DMS79 treated with DMSO at 0.1 percent for 48 hours (cell line): ENCODE measurements at places on chromosomes 13 and 19.

- DNase-seq: no peak
These were observed 14.9 kb downstream of the UBL3 start for GRCh38 chr13:29835280-29836061.

GRCh38 chr13:24218977-24219376 lies 58.5 kb downstream of the SPATA13 start:
- DNase-seq: no peak

- DNase-seq: no peak
These were observed 530.2 kb upstream of the NBEA start for GRCh38 chr13:34411894-34412293.

DNA sequence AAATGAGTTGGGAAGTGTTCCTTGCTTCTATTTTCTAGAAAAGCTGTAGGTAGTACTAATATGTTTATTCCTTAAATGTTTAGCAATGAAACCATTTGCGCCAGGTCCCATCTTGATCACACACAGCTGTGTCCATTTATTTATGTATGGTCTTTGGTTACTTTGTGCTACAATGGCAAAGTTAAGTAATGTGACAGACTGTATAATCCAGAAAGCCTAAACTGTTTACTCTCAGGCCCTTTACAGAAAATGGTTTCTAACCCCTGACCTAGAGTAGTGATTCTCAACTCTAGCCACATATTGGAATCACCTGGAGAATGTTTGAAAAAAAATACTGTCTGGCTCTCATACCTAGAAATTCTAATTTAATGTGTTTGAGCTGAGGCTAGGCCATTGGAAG lies 21.3 kb downstream of the SLC46A3 start:
- DNase-seq: no peak

GRCh38 chr19:55482156-55482961 lies 2.6 kb upstream of the NAT14 start:
- DNase-seq: no peak

DNA sequence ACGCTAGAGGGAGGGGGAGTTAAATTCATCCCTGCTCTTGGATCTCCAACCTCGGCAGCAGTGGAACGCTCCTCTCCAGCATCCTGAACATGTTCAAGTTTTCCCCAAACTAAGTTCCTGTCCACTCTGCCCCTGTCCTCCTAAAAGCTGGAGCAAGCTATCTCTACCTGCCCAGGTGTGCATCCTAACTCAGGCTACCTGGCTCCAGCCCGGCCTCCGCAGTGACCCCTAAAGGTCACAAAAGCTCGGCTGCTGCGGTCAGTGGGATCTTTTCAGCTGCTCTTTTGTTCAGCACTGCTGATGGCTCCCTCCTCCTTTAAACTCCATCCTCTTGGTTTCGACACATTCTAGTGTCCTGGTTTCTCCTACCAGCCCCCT lies 1.4 kb downstream of the DCUN1D2 start:
- DNase-seq: peak; percentile 80

GRCh38 chr19:47005873-47006272 lies 13.8 kb upstream of the NPAS1 start:
- no peak for DNase-seq

DNA sequence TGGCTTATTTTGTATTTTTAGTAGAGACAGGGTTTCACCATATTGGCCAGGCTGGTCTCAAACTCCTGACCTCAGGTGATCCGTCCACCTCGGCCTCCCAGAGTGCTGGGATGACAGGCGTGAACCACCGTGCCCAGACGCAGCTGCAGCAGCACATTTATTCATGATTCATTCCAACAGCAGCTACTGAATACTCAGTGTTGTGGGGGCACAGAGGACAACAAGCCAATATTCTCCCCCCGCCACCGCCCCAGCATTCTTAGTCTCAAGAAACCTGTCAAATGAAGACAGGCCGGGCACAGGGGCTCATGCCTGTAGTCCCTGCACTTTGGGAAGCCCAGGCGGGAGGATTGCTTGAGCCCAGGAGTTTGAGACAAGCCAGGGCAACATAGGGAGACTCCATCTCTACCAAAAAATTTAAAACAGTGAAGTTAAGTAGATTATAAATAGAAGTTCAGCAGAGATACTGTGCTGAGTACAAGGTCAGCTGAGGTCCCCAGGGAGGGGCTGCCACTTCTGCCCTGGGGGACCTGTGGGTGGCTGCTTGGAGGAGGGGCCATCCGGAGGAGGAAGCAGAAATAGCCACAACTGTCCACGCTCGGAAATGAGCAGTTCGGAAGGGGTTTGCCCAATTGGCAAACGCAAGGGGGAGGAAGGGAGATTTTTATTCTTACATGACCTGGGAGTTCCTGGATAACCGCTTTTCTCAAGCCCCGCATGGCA lies 4.3 kb downstream of the DOT1L start:
- no peak for DNase-seq

DNA sequence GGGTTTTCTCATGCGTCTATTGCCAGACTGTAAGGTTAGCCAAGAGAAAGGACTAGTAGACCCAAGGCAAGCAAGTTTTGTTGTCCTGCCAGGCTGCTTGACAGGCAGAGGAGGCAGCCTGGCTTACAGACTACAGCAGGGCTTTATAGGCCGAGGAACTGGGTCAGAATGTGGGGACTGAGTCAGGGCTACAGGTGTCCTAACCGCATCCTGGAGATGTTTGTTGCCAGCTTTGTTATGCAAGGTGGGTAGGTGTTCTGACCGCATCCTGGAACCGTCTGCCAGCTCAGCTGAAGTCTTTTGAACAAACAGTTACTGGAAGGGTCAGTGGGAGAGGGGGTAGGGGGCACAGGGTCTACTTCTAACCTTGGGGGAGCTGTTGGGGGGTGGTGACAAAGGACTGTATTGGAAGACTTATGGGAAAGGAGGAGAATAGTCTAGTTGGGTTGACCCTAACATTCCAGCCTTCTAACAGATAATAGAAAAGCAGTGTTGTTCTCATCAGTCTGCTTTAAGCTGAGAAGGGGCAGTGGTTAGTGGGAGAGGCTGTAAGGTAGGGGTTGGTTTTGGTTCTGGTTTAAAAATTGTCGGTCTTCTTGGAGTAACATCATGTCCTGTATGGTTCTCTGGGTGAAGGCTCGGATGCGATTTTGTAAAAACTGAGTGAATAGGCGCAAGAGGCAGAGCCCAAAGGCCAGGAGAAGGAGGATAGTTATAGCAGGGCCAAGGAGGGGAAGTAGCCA lies 913.8 kb upstream of the SLITRK5 start:
- DNase-seq: no peak

DNA sequence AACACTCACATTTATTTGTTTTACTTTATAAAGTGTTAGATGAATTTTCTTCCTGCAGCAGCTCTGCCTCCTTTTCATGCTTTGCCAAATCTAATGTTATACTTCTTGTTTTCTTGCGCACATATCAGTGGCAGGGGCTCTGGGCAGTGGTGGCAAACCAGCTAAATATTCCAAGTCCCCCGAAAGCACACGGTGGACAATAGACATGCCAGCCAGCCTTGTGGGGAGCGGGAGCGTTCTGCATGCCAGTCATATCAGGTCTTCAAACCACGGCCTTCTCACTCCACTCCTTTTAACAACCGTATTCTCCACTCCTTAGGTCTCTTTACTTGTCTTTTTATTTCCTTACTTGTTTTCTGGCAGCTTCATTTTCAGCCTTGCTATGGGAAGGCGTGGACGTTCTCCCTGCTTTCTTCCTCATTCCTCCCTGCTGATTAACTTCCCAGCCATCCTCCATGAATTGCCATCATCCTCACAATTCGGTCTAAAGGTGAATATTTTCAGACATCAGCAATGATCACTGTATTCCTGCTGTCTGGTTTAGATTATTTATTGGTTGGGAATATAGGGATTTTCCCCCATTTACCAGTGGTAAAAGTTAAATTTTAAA lies 77.1 kb upstream of the WASF3 start:
- DNase-seq: no peak

GRCh38 chr19:45139286-45140143 lies 21.3 kb downstream of the NKPD1 start:
- DNase-seq: no peak

DNA sequence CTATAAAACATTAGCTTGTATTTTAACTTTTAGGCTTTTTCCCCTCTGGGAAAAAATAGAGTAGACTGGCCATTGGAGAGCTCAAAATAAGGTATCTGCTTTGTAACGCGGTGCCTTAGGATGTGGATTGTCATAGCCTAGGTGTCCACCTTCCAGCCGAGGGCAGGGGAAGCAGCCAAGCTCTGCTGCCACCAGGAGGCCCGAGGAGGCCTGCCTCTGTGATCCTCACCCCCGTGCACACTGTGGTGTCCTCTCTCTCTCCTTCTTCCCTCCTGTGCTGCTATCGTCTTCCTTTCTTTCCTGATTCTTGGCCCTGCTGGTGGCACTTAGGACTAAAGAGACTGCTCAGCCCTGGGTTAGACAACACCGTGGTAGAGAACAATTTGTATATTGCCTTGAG lies 11.3 kb downstream of the HNRNPM start:
- DNase-seq: no peak

- DNase-seq: no peak
These were observed 12.9 kb downstream of the CFD start for GRCh38 chr19:872266-872951.

DNA sequence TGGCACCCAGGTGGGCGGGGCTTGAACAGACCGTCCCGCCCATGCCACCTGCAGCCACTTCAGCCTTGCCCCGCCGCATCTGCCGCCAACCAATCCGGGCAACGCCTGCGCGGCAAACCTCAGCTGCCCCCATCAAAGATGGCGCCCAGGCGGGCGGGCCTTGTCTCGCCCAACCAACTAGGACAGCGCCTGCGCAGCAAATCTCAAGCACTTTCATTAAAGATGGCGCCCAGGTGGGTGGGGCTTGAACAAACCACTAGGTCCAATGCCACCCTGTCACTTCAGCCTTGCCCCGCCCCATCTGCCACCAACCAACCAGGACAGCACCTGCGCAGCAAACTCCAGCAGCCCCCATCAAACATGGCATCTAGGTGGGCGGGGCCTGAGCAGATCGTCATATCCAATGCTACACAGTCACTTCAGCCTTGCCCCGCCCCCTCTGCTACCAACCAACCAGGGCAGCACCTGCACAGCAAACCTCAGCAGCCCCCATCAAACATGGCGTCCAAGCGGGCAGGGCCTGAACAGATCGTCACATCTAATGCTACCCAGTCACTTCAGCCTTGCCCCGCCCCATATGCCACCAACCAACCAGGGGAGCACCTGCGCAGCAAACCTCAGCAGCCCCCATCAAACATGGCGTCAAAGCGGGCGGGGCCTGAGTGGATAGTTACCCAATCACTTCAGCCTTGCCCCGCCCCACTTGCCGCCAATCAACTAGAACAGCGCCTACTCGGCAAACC lies 1.4 kb downstream of the PEG3 start:
- no peak for DNase-seq

DNA sequence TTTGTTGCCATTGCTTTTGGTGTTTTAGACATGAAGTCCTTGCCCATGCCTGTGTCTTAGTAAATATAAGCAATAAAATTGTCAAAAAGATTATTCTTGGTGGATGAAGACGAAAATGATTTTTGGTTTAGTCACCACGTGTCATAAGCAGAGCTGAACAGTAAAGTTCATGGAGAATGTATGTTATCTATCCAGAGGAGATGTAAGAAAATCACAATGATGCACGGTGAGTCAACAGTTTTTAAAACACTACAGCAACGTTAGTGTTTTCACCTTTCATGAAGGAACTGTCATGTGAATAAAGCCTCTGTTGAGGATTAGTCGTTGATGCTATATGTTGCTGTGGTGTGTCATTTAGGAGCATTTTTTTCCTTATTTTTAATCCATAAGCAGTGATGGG lies 137.6 kb downstream of the GPC6 start:
- DNase-seq: no peak

GRCh38 chr13:38173403-38173802 lies 176.2 kb upstream of the UFM1 start:
- DNase-seq: no peak

DNA sequence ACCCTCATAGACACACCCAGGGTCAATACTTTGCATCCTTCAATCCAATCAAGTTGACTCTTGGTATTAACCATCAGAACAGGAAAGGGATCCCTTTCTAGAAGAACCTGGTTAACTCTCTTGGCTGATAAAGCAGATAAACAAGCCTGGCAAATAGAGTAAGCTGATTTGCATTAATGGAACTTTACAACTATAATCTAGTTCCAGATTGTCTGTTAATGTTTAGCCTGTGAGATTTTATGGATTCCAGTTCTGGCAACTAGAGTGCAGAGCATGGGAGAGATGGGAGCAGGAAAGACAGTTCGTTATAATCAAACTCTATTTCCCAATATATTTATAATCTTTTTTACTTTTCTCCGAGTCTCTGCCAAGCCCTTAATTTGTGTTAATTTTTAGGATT lies 272.6 kb upstream of the KLHL1 start:
- no peak for DNase-seq

GRCh38 chr19:28553005-28553404 lies 659.9 kb downstream of the UQCRFS1 start:
- DNase-seq: no peak

- no peak for DNase-seq
These were observed 30.2 kb upstream of the UBE2L5 start for GRCh38 chr13:30391956-30392680.

DNA sequence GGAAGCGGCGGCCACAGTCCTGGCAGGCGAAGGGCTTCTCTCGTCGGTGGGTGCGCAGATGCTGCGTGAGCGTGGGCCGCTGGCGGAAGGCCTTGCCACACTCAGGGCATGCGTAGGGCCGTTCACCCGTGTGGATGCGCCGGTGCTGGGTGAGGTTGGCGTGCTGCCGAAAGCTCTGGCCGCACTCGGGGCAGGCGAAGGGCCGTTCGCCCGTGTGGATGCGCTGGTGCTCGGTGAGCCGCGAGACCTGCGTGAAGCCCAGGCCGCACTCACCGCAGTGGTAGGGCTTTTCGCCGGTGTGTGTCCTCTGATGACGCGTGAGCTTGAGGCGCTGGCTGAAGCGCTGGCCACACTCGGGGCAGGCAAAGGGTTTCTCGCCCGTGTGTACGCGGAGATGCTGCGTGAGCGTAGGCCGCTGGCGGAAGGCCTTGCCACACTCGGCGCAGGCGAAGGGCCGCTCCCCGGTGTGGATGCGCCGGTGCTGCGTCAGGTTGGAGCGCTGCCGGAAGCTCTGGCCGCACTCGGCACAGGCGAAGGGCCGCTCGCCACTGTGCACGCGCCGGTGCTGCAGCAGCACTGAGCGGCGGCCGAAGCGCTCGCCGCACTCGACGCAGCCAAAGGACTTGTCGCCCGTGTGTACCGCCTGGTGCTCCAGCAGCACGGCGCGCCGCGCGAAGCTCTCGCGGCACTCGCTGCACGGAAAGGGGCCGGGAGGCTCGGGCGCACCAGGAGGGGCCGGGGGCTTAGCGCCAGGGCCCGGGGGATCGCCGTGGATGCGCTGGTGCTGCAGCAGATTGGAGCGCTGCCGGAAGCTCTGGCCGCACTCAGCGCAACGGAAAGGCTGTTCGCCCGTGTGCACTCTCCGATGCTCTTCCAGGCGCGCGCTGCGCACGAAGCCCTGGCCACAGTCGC lies 4.0 kb upstream of the UBE2M start:
- no peak for DNase-seq

- no peak for DNase-seq
These were observed 1344.9 kb downstream of the UQCRFS1 start for GRCh38 chr19:27868007-27868406.

DNA sequence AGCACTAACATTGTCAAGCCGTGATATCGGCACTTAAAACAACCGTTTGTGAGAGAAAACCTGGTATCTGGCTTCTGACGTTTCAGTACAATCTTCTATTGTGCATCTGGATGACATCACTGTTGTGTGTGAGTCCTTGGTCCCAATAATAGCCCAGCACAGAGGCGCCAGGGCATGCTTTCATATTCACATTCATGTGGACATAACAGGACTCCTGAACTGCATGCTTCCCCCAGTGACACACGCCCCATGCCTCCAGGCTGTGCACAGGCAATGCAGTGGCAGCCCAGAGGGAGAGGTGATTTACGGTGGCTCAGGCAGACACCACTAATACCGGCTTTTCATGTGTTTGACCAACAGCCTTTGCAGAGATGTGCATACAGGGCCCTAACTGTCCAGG lies 58.1 kb downstream of the MRPL57 start:
- peak; percentile 7 for DNase-seq

- DNase-seq: no peak
These were observed 622 bp upstream of the RBM42 start for GRCh38 chr19:35628264-35628564.
